ENCODE measurements at places on chromosomes 16 and 17. TPM values are rescaled to one million over a fixed set of nuclear protein-coding genes. Genes with fewer than 3 reads are reported as not detected.
A peak's percentile ranks its signal among the peaks of the same experiment; 100 is the strongest.

Gene KIFC3
- total RNA-seq, result 0.64 TPM

Gene CRYM
- not detected for total RNA-seq

Gene BAIAP3
- total RNA-seq, result 1.9 TPM

Gene RUNDC3A
- total RNA-seq, result 1.0 TPM

Gene HOXB8
- not detected for total RNA-seq

Gene SLC26A11
- 13.1 TPM for total RNA-seq

DNA sequence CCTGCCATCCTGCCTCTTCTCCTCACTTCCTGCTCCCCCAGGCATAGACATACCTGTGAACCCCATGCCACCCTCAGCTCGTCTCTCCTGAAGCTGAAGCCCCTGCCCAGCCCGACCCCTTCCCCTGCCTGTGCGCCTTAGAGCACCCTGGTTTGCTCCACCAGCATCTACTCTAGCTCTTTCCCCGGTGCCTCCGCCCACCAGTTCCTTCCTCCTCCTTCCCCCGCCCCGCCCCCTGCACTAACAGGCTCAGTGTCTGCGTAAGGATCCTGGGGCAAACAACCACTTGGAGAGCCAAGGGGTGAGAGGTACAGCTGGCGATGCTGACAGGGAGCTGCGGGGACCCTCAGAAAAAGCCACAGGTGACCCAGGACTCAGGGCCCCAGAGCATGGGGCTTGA is 1.9 kb downstream of the GPR142 start:
- no peak for DNase-seq

- DNase-seq, result no peak
These were observed 29.9 kb downstream of the NKD1 start for GRCh38 chr16:50578137-50578536.

DNA sequence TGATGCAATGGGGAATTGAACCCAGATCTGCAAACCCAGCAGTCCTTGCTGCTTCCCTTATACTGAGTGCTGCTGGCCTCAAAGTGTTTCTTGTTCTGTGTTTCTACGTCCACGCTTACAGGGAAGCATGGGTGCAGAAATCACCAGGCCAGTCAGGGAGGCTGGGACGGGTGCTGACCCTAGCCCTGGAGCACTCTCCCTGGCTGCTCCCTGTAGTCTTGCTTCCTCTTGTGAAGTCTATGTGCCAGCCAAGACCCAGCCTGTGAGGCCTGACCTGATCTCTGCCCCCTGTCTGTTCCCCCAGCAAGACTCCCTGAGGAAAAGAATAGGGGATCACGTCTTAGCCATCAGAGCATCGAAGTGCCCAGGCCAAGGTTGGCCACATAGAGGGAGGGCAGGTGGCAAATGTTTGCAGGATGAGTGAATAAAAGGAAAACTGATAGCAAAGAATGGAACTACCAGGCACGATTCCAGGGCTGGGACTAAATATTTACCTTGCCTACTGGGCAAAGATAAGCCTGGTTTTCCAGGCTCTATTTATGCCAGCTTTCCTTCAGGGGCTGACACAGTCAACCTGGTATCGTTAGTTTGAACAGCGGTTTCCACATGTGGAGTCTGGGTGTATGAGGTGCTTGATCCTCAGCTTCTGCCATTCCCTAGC is 41.2 kb upstream of the RHOT1 start:
- no peak for DNase-seq

DNA sequence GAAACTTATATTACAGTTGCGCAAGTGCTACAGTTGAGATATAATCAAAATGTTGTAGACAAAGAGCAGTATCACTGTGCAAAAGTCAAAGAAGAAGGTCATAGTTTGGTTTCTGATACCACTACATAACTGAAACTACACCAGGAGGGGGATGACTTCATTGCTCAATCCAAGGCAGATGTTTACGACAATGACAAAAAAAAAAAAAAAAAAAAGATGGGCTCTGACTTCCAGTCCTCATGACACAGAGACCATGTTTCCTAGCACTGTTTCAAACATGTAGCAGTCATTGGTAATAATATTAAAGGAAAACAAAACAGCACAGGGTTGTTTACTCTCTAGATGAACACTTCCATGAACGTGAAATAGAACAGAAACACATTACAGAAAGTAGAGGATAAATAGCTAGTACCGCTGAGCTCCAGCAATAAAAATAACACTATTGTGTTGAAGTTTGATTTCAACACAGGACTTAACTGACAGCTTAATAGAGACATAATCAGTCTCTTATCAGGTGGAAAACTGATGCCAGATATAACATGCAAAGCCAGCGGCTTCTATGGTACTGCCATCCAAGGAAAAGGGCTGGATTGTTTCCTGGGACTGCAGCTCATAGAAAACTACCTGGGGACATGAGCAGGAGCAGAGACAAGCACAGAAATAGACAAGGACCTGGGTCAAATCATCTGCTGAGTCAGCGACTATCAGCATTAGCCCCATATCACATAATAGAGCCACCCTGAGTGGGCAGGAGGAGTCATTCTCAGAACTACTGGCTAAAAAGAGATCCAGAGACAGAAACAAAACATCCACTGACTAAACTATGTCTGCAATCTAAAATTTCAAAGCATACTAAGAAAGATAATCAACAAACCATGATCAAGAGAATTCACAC is 463.6 kb upstream of the SOX9 start:
- no peak for DNase-seq

- no peak for DNase-seq
These were observed 24.6 kb upstream of the GOSR2 start for GRCh38 chr17:46898364-46898763.

GRCh38 chr17:80363518-80364090 is 51.4 kb upstream of the ENDOV start:
- DNase-seq, result no peak

DNA sequence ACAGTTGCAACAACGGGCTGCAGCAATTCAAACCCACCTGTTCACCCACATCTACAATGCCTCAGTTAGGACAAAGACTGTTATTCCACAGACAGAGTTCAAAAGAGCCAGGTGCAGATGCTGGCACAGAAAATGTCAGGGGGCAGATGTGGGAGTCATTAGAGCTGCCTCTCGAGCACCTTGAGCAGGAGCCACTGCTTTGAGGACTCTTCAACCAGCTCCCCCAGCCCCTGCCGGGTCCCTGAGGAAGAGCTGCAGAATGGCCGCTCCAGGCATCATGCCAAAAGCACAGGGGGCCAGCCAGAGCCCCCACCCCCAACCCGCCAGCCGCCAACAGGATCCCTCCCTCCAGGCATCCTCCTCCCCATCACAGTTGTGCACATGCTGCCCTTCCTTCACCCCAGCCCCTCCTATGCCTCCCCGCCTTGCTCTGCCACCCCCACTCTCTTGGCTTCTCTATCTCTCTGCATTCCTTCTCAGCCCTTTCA is 20.8 kb downstream of the C17orf67 start:
- no peak for DNase-seq

DNA sequence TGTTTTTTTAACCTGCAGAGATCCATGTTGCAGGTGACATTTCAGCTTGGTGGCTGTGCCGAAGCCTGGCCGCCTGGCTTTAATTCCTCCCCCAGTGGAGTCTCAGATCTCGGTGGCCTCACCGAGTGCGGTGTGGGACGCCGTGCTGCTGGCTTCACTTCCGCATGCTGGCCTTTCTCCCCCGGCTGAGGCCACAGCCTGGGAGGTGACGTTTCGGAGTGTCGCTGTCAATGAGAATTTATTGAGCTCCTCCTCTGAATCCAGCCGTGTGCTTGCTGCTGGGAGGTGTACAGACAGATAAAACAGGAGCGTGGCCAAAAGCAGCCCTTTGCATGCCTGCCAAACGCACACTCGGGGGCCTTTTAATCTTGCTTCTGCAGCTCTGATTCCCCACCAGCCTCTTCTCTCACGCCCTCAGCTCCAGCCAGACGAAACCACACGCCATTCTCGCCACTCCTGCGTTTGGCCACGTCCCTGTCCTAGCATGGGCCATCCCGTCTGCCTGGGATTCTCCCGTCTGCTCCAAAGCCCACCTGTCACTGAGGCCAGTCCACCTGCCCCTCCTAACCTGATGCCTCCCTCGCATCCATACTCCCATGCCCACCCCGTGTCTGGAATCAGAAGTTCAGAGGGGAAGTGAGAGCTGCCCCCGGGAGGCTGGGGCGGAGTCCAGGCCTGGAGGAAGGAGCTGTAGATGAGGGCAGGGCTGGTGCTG is 3.6 kb downstream of the GSE1 start:
- DNase-seq, result peak; percentile 20

GRCh38 chr16:85800321-85800669 is 800 bp downstream of the COX4I1 start:
- DNase-seq, result no peak

DNA sequence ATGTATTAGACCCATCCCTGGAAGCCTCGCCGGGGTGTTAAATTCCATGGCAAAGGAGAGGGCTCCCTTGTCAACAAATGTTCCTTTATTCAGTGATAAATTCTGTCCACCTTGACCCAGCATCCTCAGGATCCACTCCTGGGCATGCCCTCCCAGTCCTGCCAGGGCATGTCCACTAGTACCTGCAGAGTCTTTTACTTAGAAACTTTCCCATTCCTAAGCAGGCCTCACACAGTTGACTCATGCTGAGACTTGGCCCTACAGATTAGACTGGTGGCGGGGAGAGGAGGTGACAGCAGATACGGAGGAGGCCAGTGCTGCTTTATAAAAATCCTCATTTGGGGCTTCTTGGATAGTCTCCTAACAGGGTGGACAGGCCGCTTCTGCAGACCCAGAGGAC is 88.8 kb downstream of the CYLD start:
- no peak for DNase-seq

DNA sequence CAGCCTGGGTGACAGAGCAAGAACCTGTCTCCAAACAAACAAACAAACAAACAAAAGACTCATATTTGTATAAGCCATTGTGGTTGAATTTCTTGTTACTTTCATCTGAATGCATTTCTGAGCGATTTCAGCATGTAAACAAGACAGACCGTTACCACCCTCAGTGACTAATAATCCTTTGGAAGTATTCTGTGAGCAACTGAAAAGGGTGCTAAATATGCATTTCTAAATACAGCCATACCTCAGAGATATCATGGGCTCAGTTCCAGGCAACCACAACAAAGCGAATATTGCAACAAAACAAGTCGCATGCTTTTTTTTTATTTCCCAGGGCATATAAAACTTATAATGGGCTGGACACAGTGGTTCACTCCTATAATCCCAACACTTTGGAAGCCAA is 109.0 kb downstream of the USP31 start:
- no peak for DNase-seq

DNA sequence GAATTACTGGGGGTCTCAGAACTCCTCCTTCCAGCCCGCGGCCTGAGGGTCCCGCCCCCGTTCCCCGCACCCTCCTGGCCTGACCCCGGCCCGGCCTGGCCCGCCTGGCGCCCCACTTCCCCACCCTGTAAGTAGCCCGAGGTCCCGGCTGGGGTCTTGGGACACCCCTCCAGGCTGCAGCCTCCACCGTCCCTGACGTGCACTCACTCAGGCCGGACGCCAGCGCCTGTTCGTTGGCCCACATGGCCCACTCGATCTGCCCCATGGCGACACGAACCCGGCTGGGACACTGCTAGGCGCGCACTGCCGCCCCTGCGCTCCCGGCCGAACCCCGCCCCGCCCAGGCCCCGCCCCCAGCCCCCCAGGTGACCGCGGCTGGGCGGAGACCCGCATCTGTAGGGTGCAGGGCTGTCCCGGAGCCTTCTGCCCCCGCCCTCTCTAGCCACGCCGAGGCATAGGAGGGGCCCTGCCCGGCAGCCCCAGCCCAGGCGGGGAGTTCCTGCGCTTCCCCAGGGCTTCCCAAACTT is at the start of gene CYBA:
Gene CYBA (minus strand): TSS at position 305 of the 527 bp plus-strand sequence. CDS start 40 bp downstream, at position 265.
- peak; percentile 88 for DNase-seq

DNA sequence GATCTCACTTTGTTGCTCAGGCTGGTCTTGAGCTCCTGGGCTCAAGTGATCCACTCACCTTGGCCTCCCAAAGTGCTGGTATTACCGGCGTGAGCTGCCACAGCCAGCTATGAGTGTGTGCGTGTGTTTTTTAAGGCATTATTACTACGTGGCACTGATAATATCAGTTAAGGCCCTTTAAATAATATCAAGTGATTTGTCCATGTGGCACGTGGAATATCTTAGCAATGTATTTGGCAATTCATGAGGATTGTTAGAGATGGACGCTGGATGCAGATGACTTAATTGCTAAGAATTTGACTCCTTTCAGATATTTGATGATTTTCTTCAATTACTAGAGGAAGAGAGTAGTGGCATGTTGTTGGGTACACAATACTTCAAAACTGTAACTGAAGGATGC is 25.5 kb upstream of the PMP22 start:
- no peak for DNase-seq
